ENCODE measurements at places on chromosomes 16 and 17.

- no peak for DNase-seq
Observed at GRCh38 chr17:71383091-71383490, 737.7 kb upstream of the SOX9 start.

- DNase-seq = no peak
Observed at GRCh38 chr16:22969567-22969966, 155.6 kb downstream of the HS3ST2 start.

GRCh38 chr16:71648921-71649320 lies 22.9 kb downstream of the MARVELD3 start:
- DNase-seq = no peak

DNA sequence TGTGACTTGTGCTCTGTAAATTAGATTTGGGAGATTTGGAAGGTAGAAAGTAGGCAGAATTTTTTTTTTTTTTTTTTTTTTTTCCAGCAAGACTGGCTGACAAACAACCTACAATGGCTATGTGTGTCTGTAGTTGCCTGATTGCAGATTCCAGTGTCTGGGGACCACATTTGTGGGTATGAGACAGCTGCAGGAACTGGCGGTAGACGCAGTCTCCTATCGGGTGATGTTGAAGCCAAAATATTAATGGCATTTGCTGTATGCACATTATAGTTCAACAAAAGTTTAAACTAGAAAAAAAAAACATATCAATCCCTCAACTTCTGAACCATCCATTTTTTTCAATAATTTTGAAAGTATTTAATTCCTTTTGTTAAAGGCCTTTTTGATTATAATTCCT lies 665.2 kb downstream of the TOX3 start:
- no peak for DNase-seq

DNA sequence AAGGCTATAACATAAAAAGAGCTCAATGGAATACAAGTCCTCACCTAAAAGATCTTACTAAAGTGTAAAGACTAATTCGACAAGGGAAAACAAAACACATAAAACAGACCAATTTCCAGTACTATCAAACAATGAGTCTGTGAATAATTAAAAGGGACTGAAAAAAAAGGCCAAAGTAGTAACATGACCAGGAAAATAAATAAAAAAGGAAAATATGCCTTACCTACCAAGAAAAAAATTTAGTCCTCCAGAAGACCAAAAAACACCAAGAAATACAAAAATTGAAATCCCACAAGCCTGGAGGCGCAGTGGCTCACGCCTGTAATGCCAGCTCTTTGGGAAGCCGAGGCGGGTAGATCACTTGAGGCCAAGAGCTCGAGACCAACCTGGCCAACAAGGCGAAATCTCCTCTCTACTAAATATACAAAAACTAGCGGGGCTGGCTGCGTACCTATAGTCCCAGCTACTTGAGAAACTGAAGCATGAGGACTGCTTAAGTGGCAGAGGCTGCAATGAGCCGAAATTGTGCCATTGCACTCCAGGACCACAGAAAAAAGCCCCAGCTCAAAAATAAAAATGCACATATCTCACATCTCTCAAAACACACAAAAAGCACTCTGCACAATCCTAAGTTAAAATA lies 60.8 kb downstream of the TEX14 start:
- DNase-seq = peak; percentile 6

DNA sequence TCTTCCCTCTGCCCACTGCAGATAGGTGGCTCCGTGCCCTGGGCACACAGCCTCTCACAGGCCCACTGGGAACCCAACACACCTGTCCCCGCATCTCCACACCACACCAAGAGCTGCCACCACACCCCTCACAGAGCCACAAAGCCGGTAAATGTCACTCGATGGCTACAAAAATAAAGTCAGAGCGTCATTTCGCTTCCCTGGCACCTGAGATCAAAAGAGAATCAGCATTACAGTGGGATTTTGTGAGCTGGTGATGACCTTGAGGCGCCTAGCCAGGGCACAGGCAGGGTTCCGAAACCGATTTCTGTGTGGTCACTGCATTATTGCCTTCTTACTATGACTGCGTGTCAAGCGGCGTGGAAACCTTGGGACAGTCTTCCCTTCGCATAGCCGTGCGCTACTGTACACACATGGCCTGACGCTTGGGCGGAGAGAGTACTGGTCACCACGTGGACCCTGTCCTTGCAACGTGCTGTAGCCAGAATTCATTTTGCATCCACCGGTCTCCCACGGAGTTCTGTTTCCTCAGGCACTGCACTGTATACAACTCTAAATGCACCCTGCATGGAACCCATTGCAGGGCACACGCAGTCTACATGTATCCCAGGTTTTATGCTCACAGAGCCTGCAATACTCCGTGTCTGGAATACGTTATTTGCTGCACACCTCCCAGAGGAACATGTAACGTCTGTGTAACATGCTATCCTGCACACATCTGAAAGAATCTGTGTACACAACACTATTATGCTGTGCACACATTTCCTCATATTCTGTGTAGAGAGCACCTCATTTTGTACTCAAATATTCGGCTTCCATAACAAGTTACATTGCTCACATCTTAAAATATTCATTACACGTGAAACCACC lies 5.8 kb upstream of the FOXF1 start:
- DNase-seq = no peak

GRCh38 chr16:85358704-85359146 lies 246.5 kb upstream of the CIBAR2 start:
- DNase-seq = no peak

- DNase-seq = no peak
Observed at GRCh38 chr17:58303971-58304749, 23.4 kb upstream of the MPO start.

- DNase-seq = no peak
Observed at GRCh38 chr16:3266873-3267537, 10.6 kb upstream of the MEFV start.

DNA sequence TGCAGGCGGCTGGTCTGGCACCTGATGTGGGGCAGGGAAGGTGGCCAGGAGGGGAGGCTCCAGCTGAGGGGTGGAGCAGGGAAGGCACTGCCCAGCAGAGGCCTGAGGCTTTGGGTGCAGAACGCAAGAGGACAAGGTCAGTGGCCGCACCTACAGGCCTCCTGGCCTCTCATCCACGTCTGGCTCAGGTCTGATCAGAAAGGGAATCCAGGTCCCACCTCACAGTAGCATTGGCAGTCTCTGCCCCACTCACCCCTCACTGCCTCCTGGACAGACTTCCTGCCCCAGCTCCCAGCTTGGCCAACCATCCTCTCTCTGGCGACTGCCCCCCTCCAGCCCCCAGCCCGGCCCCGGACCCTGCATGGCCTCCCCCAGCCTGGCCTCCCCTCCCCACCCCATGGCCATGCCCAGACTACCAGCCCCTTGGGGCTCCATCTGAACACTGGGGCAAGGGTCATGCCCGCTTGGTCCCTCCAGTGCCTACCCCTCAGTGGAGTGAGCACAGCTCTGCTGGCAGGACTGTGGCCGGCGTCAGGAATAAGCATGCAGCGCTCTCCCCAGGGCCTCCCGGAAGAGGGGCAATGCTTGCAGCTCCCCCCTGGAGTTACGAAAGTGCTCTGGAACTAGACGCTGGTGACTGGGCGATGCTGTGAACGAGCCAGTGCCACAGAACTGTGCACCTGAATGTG lies 4.6 kb downstream of the UTS2R start:
- no peak for DNase-seq

- peak; percentile 46 for DNase-seq
Observed at GRCh38 chr16:28317040-28317880, 24.9 kb downstream of the SBK1 start.

- DNase-seq = no peak
Observed at GRCh38 chr17:39014795-39015545, 47.8 kb upstream of the FBXO47 start.
